Activated CD4-positive, alpha-beta T cell treated with anti-CD3 and anti-CD28 coated beads, Interleukin-2, amount 50 U/mL, for 24 hours (primary cell): ENCODE measurements at places on chromosomes 7 and 10.

GRCh38 chr10:132786476-132786883 lies 533 bp upstream of the NKX6-2 start:
- DNase-seq, result no peak

GRCh38 chr10:59997827-59998525 lies 91.6 kb upstream of the CCDC6 start:
- no peak for DNase-seq

DNA sequence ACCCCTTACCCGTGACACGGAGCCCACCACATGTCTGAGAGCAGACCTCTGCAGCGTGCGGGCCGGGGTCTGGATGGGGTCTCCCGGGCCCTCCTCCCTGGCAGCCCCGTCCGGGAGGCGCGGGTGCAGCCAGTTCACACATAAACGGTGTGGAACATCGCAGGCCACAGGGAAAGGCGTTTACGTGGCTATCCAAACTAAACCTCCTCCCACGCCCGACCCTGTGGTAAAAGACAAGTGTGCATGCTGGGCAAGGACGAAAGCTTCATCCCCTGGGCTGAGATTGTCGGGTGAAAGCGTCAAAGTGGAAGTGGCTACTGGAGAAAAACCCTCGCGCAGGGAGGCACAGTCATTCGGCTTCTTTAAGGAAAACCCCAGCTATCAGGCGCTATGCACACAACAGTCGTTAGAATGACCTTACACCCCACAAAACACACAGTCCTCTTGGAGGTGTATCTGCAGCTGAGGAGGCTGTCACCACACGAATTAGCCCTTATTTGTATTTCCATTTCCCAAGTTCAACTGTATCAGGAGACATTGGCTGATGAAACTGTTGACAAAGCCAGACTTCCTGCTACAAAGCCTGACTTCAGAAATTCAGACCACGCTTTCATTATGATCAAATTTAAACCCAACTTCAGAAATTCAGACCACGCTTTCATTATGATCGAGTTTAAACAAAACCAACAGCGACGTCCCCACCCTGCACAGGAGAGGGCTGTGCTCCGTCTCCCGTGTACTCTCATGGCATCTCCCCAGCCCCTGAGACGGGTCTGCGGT lies 15.3 kb downstream of the GPER1 start:
- DNase-seq, result no peak

GRCh38 chr10:118767297-118768040 lies 12.7 kb upstream of the CACUL1 start:
- no peak for DNase-seq

- DNase-seq, result no peak
These were observed 90.0 kb downstream of the JCAD start for GRCh38 chr10:29969255-29970011.

GRCh38 chr7:74403521-74404387 lies 50.0 kb upstream of the GTF2IRD1 start:
- DNase-seq, result no peak

DNA sequence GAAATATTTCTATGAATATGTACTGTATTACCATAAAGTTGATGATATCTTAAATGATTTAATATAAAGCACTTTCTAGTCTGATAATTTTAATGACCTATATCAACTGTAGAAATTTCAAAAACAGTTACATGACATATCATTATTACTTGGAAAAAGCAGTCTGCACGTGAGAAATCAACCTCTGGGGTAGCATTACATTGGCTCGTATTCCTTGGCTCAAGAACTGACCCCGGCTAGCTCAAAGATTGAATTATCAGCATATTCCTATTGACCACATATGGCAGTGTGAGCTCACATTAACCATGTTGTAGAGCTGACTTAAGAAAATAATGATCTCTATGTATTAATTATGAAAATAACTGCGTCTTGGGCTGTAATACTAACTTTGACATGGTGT lies 139.3 kb downstream of the PTN start:
- DNase-seq, result no peak

DNA sequence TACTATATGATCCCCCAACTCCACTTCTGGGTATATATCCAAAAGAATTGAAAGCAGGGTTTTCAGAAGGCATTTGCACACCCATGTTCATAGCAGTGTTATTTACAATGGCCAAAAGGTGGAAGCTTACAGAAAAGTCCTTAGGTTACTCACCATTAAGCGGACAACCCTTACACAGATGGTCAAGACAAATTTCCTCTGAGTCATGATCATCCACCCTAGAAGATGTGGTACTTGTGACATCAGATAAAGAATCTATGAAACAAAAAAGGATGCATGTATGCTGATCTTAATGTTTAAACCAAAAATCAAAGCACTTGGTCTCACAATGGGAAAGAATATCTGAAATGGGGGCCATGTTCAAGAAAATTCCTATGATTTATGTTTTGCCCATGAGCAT lies 31.1 kb downstream of the ZC3HAV1 start:
- DNase-seq, result no peak

DNA sequence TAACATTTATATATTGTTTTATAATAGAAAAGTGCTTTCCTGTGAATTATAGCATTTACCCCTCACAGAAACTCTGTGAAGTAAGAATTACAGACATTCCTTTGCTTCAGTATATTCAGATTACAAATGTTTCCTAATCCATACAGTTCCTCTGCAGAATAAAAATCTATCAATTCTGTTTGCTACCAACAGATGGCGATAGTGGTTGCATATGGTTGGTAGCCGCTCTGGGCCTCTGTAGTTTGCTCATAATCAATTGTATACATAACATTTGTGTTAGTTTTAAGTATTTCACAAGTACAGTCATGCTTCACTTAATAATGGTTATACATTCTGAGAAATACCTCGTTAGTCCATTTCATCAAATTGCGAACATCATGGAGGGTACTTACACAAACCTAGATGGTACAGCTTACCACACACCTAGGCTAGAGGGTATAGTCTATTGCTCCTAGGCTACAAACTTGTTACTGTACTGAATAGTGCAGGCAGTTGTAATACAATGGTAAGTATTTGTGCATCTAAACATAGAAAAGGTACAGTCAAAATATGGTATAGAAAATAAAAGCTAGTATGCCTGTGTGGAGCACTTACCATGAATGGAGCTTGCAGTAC lies 94.4 kb upstream of the STEAP4 start:
- no peak for DNase-seq

- no peak for DNase-seq
These were observed 37.9 kb downstream of the JAZF1 start for GRCh38 chr7:28142650-28143049.

DNA sequence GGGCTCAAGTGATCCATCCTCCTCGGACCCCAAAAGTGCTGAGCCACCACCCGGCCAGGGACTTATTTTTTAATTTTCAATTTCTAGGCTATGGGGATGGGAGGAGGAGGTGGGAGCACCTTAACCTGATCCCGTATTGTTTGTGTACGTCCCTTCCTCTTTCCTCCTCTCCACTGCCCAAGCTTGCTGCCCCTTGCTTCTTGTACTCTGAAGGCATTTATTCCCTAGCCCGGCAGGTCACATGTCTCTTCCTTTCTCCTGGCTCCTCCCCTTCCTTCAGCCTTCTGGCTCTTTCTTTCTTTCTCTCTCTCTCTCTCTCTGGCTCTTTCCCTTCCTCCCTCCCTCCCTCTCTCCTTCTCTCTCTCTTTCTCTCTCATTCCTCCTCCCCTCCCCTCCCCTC lies 56.0 kb downstream of the COL26A1 start:
- no peak for DNase-seq

GRCh38 chr10:48659790-48660189 lies 24.9 kb upstream of the WDFY4 start:
- DNase-seq, result no peak

DNA sequence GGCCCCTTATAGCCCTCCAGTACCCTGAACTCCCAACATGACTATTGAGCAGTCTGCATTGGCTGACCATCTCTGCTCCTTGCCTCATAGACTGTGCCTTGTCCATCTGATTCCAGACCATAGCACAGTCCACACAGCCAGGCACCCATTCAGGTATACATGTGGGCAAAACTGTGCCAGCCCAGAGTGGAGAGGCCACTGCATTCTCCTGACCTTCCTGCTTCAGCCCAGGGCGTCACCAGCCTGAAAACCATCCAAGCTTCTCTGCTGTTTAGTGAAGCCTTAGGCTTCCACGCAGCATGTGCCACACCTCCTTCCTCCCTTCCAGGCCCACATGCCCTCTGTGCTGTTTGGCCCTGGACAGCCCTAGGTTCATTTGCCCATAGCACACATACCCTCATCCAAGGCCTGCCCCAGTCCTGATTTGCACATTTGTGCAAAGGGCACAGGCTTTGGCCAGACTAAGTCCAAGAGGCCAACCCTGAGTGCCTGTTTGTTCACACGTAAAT lies 10.5 kb downstream of the DDX56 start:
- DNase-seq, result no peak

DNA sequence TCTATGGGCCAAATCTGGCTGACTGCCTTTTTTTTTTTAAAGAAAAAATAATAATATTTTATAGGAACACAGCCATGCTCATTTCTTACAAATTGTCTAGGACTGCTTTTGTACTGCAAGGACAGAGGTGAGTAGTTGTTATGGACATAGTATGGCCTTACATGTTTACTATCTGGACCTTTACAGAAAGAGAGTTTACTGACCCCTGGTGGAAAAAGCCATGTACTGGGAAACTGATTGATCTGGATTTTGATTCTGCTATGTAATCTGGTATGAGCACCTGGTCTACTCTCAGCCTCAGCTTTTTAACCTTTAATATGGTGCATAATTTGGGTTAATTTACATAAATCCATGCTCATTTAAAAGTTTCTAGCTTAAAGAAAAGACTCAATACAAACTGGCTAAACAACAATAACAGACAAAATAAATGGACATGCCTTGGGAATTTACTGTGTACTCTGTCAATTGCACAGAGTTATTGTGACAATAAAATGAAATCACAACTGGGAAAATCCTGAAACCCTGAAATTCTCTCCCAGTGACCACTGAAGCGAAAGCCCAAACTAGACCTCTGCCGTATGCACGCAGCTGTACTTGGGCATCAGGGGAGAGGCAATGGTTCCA lies 260.7 kb downstream of the BMPER start:
- no peak for DNase-seq

GRCh38 chr10:25704622-25705021 lies 229.4 kb upstream of the MYO3A start:
- DNase-seq, result no peak

DNA sequence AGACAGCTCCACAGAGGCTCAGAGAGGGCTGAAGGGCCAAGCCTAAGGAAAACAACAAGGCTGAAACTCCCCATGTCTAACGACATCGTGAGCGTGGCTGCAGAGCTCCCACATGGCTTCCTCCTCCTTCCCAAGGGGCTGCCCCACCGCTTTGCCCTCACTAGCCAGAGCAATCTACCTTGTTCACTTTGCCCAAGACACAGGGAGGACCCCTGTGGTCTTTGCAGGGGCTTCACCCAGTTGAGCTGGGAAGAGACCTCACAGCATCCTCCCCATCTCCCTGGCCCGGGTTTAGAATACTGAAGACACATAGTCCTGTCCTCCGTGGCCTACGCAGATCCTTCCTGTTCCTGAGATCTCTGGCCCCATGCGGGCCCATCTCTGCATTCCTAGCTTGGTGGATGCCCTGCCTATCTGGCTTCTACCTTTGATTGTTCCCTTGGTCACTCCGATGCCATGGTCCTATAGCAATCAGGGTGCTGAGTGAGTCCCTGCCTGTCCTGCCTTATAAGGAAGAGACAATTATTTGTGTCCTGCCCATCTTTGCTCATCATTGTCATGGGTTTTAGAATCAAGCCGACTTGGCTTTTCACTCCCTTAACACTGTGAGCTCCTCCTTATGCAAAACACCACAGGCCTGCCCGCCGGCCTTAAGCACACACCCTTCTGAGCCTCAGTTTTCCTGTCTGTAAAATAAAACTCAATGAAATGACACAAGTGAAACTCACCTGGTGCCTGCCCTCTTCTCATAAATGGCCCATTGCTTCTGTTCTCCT lies 73.2 kb downstream of the PARP12 start:
- no peak for DNase-seq

GRCh38 chr7:151859111-151859947 lies 17.6 kb downstream of the PRKAG2 start:
- no peak for DNase-seq

GRCh38 chr7:100191775-100192174 lies 14.1 kb downstream of the STAG3 start:
- DNase-seq, result no peak

GRCh38 chr10:124020981-124021815 lies 72.2 kb downstream of the CHST15 start:
- DNase-seq, result no peak

DNA sequence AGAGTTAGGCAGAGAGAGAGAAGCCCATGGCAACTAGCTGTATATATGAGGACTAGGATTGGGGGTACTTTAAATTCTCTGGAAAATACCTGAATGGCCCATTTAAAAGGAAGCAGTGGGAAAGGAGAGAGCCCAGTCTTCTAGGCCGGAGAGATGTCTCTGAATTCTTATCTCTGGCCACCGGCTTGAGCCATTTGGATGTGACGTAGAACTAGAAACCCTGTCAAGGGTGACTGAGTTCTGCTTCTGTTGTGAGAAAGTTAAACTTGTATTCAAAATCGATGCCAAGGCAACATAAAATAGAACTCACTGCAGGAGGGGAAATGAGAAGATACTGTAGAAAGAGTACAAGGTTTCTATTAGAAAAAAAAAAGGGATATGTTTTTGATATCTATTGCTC lies 6.3 kb upstream of the GSTK1 start:
- no peak for DNase-seq

DNA sequence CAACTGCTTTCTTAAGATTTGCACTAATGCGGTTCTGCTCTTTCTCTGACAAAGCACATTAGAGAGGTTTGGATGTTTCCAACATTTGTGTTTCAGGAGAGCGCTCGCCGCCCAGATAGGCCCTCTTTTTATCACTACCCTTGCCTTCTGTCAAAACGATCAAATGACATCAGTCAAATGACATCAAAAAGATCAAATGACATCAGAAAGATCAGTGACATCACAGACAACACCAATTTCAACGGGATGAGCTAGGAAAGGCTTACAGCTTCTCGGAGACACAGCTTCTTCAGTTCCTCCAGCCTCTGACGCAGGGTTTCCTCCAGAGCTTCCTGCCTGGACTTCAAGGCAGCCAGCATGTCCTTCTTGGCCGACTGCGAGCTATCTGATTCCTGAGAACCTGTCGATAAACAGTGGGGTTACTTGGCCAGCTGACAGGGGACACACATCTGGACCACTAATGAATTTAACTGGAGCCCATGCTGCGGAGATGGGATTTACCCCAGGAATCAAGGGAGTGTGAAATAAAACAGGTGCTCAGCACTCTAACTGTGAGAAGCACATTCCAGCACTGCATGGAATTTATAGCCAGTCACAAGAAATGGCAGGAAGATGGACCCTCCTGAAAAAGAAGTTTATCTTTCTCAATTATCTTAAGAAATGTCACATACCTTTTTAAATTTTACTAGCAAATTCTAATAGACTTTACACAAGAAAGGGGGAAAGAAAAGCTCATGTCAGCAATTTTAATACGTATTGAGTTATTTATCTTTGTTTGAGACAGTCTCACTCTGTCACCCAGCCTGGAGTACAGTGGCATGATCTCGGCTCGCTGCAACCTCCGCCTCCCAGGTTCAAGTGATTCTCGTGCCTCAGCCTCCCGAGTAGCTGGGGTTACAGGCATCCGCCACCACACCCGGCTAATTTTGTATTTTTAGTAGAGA lies 88.2 kb downstream of the PRPF18 start:
- DNase-seq, result no peak

GRCh38 chr7:141001122-141001521 lies 13.6 kb downstream of the MRPS33 start:
- no peak for DNase-seq
